ENCODE measurements at places on chromosomes 2 and 18.

DNA sequence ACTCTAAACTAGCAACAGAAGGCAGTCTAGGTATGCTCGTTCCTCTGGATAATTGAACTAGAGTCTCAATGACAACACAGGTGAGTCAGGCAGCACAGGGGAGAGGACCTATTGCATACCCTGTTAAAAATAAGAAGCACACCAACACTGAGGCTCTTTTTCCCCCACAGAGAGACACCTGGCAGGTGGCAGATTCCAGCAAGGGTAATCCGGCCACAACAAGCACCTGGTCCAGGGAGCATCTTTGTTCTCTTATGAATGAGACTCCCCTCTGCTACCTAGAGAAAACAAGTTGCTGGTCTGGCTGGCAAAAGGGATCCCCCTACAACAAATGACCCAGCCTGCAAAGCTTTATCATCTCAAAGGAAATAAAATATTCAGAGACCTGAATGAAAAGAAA lies 508.9 kb upstream of the POU3F3 start:
- no peak for DNase-seq

DNA sequence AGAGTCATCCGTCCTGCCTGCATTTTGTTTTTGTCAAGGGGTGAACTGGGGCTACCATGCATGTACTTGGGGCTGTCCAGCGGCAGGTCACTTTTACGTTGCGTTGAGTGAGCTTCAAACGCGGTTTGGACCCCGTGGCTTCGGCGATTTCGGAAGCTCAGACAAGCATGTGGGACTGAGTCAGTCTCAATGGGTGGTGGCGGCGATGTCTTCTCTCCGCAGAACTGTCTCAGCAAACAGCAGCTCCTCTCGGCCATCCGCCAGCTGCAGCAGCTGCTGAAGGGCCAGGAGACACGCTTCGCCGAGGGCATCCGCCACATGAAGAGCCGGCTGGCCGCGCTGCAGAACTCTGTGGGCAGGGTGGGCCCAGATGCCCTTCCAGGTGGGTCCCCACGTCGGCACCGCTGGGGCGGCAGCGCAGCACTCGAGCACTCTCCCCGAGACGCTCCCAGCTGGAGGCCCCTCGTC lies 21.3 kb downstream of the FBLN7 start:
- DNase-seq, result no peak

DNA sequence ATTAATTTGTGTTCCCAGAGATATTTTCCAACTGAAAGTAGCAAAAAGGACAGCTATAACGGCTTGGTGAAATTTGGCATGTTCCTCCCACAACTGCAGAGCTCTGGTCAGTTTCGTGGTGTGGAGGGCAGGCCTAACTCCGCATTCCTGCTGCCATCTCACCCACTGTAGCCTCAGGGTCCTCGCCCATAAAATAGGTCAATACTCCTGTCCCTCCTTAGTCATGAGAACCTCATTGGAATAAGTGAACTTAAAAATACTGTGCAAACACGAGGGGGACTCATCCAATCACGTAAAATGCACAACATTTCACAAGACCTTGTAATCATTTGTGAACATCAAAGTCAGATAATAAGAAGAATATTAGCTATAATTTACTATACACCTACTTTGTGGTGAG lies 143.5 kb upstream of the NCKAP5 start:
- DNase-seq, result no peak

DNA sequence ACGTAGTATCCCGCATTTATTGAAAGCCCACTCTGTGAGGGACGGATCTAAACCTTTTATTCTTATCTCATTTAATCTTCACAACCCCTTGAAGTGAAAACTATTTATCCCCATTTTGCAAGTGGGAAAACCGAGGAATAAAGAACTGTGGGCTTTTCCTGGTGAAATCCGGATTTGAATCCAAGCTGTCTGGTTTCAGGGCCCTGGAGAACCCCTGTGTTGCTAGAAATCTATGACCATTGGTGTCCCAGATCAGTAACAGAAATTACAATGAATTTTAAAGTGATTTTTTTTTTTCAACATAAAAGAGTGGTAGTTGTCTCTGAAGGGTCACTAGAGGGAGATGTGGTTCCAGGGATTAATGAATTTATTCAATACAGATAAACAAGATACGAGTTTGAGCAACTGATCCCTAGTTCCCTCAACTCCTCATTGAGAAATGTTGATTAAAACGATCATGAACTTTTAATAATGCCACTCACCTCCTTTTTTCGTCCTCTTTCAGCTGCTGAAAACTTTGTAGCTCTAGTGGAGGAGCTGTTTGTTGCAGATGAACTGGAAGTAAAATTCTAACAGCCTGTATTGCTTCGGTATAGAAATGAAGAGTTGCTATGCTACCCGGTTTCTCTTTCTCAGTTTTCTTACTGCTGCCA lies 940 bp downstream of the XRCC5 start:
- peak; percentile 70 for DNase-seq

DNA sequence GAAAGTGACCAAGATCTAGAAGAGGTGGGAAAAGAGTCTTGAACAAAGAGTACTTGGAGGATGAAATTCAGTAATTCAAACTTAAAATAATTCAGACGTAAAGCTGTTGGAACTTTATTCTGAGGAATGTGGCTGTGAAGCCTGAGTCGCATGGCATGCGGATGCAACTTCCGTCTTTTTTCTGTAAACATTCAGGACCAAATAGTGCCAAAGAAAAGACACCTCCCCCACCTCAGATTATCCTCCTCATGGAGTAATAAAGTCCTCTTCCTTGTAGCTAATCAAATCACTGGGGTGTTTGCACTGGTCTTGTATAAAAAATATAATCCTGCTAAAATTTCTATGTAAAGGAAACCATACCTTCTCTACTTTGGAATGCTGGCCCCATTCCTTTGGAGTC lies 790.4 kb downstream of the TSN start:
- no peak for DNase-seq

DNA sequence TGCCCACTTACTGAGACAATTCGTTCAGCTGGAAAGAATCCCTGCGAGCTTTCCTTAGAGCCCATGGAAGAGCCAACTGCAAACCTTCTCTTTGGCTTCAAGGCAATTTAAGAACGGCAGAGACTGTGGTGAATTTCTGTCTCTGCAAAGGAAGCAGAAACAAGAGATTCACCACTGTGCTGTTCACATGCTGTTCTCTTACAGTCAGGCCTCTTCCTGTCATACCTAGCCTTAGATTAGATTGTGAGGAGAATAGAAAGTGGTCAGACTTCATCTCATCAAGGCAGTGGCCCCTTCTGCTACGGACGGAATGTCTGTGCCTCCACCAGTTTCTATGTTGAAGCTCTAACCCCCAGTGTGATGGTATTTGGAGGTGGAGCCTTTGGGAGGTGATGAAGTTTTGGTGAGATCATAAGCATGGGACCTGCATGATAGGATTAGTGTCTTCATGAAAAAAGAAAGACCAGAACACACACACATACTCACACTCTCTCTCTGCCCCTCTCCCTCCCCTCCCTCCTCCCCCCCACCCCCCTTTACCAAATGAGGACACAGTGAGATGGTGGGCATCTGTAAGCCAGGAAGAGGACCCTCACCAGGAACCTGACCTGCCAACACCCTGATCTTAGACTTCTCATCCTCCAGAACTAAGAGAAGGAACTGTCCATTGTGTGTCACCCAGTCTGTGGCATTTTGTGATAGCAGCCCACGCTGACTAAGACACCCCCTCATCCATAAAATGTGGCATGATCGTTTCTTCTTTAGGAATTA lies 45.6 kb upstream of the NRP2 start:
- no peak for DNase-seq

DNA sequence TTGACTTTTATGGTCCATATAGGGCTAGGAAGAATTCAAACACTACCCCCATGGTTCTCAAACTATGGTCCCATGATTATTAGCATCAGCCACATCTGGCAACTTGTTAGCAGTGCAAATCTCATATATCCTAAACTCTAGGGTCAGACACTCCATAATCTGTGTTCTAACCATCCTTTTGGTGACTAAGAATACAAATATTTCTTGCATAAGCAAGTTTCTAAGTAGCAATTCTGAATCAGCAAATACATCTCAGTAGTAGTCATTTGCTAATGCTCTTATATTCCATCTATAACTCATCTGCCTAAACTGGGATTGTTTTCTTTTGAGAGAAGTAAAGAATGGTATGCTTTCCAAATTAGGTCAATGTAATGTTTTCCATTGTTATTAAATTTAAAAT lies 447.3 kb downstream of the TMX3 start:
- DNase-seq, result no peak

Measured in dermis blood vessel endothelial cell (primary cell).